ENCODE measurements at places on chromosomes 7 and 10. TPM values are rescaled to one million over a fixed set of nuclear protein-coding genes. Genes with fewer than 3 reads are reported as not detected.

The SPDYE5 gene
- total RNA-seq: 0.11 TPM

The CALN1 gene
- 14.7 TPM for total RNA-seq

The ADAP1 gene
- 65.6 TPM for total RNA-seq

The PRPS1L1 gene
- total RNA-seq: not detected

The FAM180A gene
- 0.61 TPM for total RNA-seq

The OPN1SW gene
- not detected for total RNA-seq

The MORN4 gene
- 19.2 TPM for total RNA-seq

The ARMH3 gene
- total RNA-seq: 21.1 TPM

The CLEC5A gene
- total RNA-seq: 2.1 TPM

The GARIN1A gene
- 0.50 TPM for total RNA-seq

The TRPV5 gene
- total RNA-seq: not detected

The CRTAC1 gene
- 12.1 TPM for total RNA-seq

The POLL gene
- 14.7 TPM for total RNA-seq
